ENCODE measurements at places on chromosomes 1 and 21.
A peak's percentile ranks its signal among the peaks of the same experiment; 100 is the strongest.

- no peak for DNase-seq
Observed at GRCh38 chr1:16158993-16159831, 3.3 kb upstream of the EPHA2 start.

DNA sequence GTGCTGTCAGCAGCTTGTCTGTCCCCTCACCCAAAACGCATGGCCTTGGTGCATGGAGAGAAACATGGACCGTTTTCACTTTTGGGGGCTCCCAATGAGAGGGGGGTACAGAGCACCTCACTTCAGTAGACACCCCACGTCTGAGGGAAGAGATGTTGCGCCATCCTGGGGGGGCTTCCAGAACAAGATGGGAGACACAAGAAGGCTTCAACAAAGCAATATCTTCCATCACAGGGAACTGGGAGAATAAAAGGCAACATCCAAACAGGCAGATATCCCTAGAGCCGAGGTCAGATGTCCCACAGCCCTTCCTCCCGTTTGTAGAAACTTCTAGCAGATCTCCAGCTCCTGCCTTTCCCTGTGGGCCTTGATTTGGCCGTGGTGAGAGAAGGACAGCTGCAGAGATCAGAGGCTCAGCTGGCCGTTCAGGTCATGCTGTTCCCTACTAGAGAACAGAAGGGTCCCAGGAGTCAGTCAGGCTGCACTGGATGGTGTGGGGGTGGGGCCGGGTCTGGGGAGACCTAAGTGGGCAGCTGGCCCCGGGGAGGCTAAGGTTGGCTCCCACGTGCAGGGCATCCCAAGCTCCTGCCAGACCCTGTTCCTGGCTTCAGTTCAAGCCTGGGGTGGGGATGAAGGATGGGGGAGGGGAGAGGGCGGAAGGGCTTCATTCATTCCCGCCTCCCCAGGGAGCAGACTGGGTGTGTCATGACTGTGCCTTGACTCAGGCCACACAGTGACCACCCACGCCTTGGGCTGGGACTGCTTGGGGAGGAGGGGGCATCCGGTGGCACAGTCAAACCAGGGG, 4.4 kb downstream of the PLOD1 start:
- DNase-seq, result no peak

DNA sequence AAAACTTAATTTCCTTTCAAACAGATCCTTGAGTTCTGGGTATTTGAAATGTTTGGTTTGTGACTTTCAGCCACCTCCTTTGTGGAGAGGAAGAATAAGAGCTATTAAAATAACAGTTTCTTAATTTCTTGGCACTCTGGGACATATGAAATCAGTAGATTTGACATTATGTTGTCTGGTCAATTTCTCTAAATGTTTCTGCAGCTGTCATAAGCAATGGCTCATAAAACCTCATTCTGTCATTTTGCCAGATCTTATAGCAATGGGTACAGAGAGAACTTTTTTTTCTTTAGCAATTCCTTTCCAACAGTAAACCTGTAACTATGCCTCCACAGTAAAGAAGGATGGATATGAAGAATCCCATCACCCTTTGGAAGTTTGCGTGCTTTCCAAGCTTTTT, 52.6 kb downstream of the LAMC1 start:
- no peak for DNase-seq

GRCh38 chr1:18211764-18212163, 104.2 kb downstream of the IGSF21 start:
- no peak for DNase-seq

DNA sequence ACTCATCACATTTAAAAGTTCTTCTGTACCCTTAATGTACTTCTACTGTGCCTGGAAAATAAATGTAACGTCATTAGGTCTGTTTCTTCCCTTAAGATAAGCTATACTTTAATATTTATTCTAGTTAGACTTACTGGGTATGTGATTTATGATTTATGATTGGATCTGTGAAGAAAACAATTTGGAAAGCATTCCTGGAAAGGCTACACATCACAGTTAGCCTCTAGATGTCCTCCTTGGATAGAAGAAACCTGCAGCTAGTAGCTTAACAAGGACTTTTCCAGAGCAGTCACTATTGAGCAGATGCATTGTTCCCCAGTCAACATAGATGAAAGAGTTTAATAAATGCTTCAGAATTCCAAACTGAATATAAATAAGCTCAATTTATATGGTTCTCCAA, 22.2 kb upstream of the ABL2 start:
- DNase-seq, result no peak

- DNase-seq, result no peak
Observed at GRCh38 chr1:164250365-164250764, 308.6 kb upstream of the PBX1 start.

GRCh38 chr1:22025368-22026155, 24.1 kb downstream of the CELA3A start:
- DNase-seq, result peak; percentile 77

DNA sequence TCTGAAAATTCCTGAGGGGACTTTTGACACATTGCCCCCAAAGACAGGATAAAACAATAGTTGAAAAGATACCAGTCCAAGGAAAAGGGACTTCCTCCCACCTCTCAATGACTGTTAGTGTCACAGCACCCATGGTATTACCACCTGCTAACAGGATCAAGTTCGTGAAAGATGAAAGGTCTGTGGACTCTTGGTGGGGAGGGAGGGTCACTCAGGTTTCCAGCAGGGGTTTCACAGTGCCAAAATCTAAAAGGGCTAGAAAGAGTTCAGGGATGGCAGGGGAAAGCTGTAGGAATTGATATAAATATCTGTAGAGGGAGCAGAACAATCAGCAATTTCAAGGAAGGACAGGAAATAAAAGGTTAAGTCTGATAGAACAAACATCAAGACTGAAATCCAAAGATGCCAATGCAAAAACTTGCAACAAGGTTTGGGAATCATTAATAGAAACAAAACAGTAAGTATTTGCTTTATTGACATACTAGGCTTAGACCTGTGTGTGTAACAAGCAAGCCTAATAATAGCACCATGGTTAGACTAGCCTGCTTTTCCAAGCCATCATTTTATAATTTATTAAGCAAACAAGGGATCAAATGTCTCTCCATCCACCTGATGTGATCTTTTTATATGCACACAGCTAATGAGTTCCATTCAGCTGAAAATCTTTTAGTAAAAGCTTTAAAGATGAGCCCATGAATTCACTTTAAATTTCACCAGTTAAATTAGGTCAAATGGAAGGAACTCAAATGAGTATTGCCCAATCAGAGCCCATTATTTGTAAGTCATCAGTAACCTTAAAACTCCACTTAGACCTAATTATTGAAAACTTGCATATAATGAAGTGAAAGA, 3.7 kb downstream of the MCL1 start:
- no peak for DNase-seq

DNA sequence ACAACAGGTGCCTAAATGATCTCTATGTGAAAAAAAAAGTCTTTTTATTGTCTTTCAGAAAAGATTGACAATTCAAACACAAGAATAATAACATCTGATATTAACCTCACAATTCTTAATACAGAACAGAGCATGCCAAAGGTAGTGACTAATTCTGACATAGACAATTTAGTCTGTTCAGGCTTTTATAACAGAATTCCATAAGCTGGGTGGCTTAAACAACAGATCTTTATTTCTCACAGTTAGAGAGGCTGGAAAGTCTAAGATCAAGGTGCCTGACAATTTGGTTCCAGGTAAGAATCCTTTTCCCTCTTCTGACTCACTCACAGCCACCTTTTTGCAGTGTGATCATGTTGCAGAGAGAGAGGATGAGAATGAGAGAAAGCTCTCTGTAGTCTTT, 27.0 kb downstream of the DPYD start:
- no peak for DNase-seq

- no peak for DNase-seq
Observed at GRCh38 chr1:184472136-184472535, 85.3 kb downstream of the C1orf21 start.

GRCh38 chr1:10745383-10745782, 51.1 kb downstream of the CASZ1 start:
- no peak for DNase-seq

GRCh38 chr1:49346767-49347349, 570.2 kb upstream of the BEND5 start:
- no peak for DNase-seq

GRCh38 chr1:172482044-172482443, 38.2 kb upstream of the PIGC start:
- DNase-seq, result no peak

- no peak for DNase-seq
Observed at GRCh38 chr1:228332797-228333738, 73.6 kb downstream of the TRIM11 start.

DNA sequence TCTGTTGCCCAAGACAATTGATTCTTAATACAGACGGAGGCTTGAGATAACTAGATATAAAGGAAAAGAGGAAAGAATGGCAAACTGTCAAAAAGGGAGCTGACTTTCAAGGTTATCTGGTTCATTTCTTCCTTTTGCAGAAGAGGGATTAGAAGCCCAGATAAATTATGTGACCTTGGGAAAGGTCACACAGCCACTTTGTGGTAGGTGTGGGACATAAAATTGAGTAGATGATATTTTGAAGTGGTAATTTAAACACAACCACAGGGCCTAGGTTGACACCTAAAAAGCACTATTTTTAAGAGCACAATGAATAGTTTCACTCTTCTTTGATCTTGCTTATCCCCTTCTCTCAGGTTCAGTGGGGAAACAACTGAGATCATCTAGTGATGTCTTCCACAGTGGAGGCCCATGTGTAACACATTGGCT, 16.9 kb upstream of the KIAA0040 start:
- DNase-seq, result no peak

- DNase-seq, result no peak
Observed at GRCh38 chr1:46522184-46522968, 29.1 kb downstream of the KNCN start.

DNA sequence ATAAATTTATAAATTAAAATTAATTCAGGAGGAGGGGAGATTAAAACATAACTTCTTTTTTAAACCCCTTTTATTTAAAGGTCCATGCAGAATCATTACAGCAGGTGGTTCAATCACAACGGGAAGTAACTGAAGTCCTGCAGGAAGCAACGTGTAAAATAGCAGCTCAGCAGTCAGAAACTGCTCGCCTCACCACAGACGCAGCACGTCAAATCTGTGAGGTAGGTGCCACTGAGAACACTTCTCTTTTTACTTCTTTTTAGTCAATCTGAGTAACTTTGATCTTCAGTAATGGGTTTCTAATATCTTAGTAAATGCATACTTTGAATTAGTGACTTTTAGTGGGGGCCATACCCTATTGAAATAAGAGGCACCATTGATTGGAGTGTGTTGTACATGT, 87.0 kb downstream of the CEP350 start:
- no peak for DNase-seq

GRCh38 chr1:184425449-184426277, 38.8 kb downstream of the C1orf21 start:
- no peak for DNase-seq

DNA sequence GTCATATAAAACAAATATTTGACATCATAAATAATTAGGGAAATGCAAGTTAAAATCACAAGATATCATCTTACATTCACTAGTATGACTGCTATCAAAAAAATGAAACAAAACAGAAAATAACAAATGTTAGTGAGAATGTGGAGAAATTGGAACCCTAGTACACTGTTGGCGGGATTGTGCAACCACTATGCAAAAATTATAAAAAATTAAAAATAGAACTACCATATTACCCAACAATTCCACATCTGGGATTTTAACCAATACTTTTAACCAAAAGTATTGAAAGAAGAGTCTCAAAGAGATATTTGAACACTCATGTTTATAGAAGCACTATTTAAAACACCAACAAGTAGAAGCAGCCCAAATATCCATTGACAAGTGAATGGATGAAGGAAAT, 797.2 kb upstream of the ADAMTS5 start:
- DNase-seq, result no peak

DNA sequence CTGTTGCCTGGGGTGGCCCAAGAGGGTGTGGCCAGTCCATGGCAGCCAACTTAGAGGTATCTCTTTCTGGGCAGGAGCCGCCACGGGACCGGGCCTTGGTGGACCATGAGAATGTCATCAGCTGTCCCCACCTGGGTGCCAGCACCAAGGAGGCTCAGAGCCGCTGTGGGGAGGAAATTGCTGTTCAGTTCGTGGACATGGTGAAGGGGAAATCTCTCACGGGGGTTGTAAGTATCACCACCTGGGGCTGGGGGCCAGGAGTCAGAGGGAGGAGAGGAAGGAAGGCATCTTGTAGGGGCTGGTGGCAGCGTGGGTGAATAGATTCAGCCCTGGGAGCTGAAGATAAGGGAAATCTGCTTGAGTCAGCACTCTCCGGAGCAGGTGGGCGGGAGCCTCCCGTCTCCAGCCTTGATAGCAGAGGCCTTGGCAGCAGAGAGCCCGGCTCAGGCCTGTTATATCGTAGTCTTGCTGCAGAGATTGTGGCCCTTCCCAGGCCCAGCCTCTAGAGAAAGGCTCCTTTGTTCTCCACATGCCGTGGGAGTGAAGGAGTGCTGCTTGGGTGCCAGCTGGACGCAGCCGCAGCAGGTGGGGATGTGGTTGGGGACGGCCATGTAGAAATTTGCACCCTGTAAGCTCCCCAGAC, 25.4 kb downstream of the PHGDH start:
- DNase-seq, result no peak

DNA sequence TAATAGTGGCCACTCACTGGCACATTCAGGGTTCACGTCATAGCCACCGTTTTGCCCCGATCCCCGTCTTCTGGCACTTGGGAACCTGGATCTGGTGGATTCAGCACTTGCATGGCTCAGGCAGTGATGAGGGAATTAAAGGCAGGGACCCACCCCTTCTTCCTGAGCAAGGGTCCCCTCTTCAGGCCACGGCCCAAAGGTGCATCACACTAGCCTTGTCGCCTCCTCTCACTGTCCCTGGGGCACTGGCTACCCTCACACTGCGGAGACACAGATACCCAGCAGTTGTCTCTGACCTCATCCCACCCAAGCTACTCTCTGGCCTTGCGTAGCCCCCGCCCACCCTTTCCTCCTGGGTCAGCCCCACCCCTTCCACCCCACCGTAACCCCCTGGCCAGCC, 19.9 kb upstream of the LDLRAP1 start:
- DNase-seq, result no peak

GRCh38 chr1:3585940-3586568, 25.3 kb downstream of the MEGF6 start:
- no peak for DNase-seq

DNA sequence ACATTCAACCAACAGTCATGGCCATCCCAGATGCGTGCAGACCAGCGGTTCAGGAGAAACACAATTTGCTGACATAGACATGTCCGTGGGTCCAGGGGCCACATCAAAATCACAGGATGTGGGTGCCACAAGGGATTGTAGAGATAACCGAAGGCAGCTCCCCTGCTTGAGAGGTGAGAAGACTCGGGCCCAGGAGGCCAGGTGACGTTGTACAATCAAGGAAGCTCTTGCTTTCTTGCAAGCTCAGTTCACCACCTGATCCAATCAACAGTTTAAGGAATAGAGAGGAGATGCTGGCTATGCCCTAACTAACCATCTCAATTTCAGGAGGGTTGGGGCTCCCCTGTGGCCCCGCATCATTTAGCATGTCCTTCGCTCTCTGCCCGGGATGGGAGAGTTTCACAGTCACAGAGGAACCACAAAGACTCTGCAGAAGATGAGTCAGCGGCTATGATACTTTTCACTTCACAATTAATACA, 19.5 kb downstream of the UBASH3A start:
- DNase-seq, result peak; percentile 30

GRCh38 chr1:91754348-91754747, 131.6 kb downstream of the TGFBR3 start:
- DNase-seq, result no peak

Measured in T-helper 9 cell (primary cell).